HT-29 (cell line): ENCODE measurements at places on chromosomes 2 and 18. TPM values are rescaled to one million over a fixed set of nuclear protein-coding genes. Genes with fewer than 3 reads are reported as not detected.
A peak's percentile ranks its signal among the peaks of the same experiment; 100 is the strongest.

GRCh38 chr2:85506768-85507181 lies 32.2 kb upstream of the MAT2A start:
- DNase-seq = no peak

The CFC1 gene
- total RNA-seq = not detected in 2 replicates

The RTP5 gene
- total RNA-seq = not detected in 2 replicates

The NDC80 gene
- 19.4 and 22.7 TPM in 2 replicates for total RNA-seq

The C1QL2 gene
- not detected in 2 replicates for total RNA-seq

- DNase-seq = no peak
Observed at GRCh38 chr2:20001361-20001863, 11.1 kb downstream of the MATN3 start.

- no peak for DNase-seq
Observed at GRCh38 chr18:8402237-8402636, 207.0 kb upstream of the RAB12 start.

DNA sequence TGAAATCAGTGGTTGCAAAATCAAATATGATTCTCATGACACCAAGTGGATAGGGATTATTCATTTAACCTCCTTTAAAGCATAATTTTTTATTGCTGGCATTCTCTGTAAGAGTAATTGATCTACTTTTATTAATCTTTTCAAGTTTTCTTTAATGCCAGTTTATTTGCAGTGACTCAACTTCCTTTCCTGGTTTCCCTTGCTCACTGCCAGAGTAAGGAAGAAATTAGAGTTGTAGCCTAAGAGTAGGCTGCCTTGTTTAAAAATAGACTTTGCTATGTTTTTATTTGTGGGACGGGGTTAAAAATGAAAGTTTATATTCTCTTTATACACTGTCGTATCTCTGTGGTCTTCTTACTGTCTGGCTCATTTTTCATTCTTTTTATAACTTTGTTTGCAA lies 148.6 kb downstream of the WDR7 start:
- no peak for DNase-seq

The BMP10 gene
- not detected in 2 replicates for total RNA-seq

GRCh38 chr18:23881778-23882177 lies 132.8 kb upstream of the TTC39C start:
- DNase-seq = no peak

GRCh38 chr18:7646174-7646886 lies 79.2 kb downstream of the PTPRM start:
- no peak for DNase-seq

GRCh38 chr2:27014771-27015433 lies 17.9 kb upstream of the TMEM214 start:
- no peak for DNase-seq

DNA sequence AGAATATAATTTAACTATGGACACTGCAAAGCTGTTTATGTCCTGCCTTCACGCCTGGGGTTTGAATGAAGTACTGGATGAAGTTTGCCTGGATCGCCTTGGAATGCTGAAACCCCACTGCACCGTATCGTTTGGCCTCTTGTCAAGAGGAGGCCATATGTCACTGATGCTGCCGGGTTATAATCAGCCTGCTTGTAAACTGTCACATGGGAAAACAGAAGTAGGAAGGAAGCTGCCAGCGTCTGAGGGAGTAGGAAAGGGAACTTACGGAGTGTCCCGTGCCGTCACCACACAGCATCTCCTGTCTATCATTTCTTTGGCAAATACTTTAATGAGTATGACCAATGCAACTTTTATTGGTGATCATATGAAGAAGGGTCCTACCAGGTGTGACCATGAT lies 105.8 kb downstream of the WDR7 start:
- no peak for DNase-seq

DNA sequence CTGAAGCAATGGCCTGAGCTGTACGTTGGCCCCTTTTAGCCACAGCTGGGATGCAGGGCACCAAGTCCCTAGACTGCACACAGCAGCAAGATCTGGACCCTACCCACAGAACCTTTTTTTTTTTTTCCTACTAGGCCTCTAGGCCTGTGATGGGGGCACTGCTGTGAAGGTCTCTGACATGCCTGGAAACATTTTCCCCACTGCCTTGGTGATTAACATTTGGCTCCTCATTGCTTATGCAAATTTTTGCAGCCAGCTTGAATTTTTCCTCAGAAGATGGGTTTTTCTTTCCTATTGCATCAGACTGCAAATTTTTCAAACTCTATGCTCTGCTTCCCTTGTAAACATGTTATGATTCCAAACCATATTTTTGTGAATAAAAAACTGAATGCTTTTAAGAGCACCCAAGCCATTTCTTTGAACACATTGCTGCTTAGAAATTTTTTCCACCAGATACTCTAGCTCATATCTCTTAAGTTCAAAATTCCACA lies 33.5 kb downstream of the PDE1A start:
- DNase-seq = no peak

The HADHB gene
- total RNA-seq = 25.2 and 26.6 TPM in 2 replicates

GRCh38 chr18:3679241-3679640 lies 229.3 kb downstream of the TGIF1 start:
- no peak for DNase-seq

The FBXO36 gene
- total RNA-seq = 0.48 and 0.81 TPM in 2 replicates

The GPC1 gene
- 9.9 and 12.3 TPM in 2 replicates for total RNA-seq

DNA sequence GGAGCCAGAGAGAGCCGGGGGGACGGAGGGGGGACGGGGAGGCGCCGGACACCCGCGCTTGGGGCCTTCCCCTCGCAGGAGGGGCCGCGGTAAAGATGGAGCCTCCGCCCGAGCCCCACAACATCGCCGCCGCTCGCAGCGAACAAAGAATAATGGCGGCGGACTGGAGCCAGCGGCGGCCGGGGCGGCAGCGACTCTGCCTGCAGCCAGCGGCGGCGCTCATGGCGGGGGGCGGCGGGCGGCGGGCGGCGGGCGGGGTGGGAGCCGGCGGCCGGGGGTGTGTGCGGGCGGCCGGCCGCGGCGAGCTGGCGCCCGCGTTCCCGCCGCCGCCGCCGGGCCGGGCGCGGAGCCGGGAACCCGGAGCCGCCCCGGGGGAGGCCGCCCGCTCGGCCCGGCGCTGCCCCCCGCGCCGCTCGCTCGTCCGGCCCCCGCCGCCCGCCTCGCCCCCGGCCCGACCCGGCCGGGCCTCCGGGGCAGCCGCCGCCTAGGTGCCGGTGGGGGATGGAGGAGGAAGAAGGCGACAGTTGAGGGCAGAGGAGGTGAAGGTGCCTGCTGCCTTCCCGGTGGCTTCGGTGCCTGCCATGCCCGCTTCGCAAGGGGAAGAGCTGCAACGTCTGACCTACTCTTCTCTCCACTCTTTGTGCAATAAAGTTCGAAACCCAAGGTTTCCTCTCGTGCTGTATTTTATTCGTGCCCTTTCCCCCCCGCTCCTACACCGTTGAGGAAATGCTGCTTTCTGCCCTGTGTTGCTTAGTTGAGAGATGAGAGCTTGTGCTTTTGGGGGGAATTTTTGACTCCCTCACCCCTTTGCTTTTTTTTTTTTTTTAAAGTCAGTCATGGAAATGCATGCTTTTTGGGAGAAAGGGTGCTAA lies 634 bp downstream of the CREB1 start:
- peak; percentile 59 for DNase-seq

- no peak for DNase-seq
Observed at GRCh38 chr2:34037157-34037556, 438.1 kb upstream of the FAM98A start.

GRCh38 chr18:73279498-73279897 lies 411.7 kb upstream of the NETO1 start:
- DNase-seq = no peak

DNA sequence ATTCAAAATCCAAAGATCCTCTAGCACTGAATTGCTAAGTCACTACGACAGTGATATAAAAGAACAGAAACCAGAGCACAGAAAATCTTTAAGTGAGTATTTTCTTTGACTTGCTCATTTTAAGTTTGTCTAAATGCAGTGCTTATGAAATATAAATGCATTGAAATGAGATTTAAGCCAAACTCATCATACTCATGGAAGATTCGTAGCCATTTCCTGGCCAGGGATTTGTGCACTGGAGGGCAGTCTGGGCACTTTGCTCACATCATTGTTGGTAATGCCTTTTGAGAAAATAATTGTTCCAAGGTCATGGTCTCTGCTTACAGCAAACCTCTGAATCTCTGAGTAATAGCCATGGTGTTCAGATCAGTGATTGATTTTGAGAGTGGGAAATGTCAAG lies 307.7 kb downstream of the ARHGAP15 start:
- no peak for DNase-seq

GRCh38 chr18:52489396-52490306 lies 149.7 kb downstream of the DCC start:
- DNase-seq = no peak

- DNase-seq = no peak
Observed at GRCh38 chr2:9377461-9378097, 45.7 kb downstream of the ITGB1BP1 start.

- DNase-seq = no peak
Observed at GRCh38 chr18:79919089-79919488, 32.4 kb downstream of the SLC66A2 start.

The TMEM185B gene
- 63.3 and 65.3 TPM in 2 replicates for total RNA-seq

GRCh38 chr2:73006969-73007710 lies 64.4 kb downstream of the SFXN5 start:
- DNase-seq = no peak

The CAPN13 gene
- total RNA-seq = 4.0 TPM in 2 replicates

The CCDC74A gene
- total RNA-seq = 5.4 and 5.6 TPM in 2 replicates

- DNase-seq = no peak
Observed at GRCh38 chr2:225041851-225042799, at the start of gene DOCK10. DOCK10 (minus strand) TSS chr2:225042468; CDS start chr2:225042374, 94 bp downstream.

GRCh38 chr2:2112416-2113105 lies 218.5 kb downstream of the MYT1L start:
- no peak for DNase-seq

DNA sequence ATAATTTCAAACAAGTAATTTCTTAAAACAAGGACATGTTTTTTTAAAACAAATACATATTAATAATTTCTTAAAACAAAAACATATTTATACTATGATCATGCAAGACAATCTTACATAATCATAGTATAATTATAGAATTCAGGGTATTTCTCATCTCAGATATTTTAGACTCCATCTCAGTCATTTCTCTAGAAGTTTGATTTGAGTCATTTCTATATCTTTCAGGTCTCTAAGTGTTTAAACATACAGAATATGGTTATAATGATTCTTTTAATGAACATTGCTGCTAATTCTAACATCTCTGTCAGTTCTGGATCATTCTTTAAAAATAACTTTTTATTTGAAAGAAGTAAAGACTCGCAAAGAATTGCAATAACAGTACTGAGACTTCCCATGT lies 154.2 kb upstream of the KYNU start:
- no peak for DNase-seq

GRCh38 chr2:134455426-134455825 lies 201.6 kb downstream of the MGAT5 start:
- no peak for DNase-seq

The MGAT5 gene
- 46.9 and 55.9 TPM in 2 replicates for total RNA-seq

GRCh38 chr18:23336101-23336500 lies 117.0 kb upstream of the RIOK3 start:
- no peak for DNase-seq

- DNase-seq = no peak
Observed at GRCh38 chr2:103159018-103159417, 397.2 kb downstream of the TMEM182 start.

GRCh38 chr2:24824071-24824588 lies 30.9 kb downstream of the CENPO start:
- no peak for DNase-seq

GRCh38 chr18:57864615-57865121 lies 61.6 kb upstream of the ATP8B1 start:
- DNase-seq = no peak
